Activated naive CD4-positive, alpha-beta T cell (primary cell): ENCODE measurements at places on chromosomes 1 and 21.

GRCh38 chr1:153852170-153852569 lies 70.6 kb downstream of the GATAD2B start:
- no peak for DNase-seq

DNA sequence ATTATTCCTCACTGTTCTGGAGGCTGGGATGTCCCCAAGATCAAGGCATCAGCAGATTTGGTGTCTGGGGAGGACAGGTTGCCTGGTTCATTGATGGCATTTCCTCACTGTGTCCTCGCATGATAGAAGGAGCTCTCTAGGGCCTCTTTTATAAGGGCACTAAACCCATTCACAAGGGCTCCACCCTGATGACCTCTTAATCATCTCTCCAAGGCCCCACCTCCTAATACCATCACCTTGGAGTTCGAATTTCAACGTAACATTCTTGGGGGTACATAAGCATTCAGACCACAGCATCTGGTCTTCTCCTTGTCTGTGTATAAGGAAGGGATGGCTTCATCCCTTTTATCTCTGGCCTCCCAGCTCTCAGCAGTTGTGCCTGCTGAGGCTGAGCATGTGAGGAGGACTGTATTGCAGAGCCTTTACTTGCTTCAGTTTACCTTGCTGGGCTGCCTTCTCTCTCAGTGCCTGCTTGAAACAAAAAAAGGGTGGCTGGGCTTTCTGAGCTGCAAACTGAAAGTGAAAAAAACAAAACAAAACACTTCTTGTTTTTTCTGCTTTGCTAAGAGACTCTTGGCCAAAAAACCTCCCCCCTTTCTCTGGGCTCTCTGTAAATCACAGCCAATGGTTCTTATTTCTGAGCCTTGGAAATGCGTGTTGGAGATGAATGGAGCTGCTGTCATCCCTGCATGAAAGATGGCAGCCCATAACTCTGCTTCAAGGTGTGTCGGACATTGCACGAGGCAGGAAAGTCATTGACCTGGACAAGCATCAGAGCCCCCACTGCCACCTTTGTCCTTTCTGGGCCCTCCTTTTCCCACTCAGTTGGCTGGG lies 75.8 kb downstream of the RHOU start:
- DNase-seq = no peak

DNA sequence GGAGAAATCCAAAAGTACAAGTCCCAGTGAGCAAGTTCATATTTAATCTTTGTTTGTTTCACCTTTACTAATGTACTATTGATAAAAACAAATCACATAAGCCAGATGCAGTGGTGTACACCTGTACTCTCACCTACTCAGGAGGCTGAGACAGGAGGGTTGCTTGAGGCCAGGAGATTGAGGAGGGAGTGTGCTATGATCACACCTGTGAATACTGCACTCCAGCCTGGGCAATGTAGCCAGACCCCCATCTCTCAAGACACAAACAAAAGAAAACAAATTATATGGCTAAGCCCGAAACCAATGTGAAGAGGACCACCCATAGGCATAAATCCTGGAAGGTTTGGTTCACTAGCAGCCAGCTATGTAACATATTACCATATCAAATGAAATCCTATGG lies 9.6 kb upstream of the USP24 start:
- no peak for DNase-seq

DNA sequence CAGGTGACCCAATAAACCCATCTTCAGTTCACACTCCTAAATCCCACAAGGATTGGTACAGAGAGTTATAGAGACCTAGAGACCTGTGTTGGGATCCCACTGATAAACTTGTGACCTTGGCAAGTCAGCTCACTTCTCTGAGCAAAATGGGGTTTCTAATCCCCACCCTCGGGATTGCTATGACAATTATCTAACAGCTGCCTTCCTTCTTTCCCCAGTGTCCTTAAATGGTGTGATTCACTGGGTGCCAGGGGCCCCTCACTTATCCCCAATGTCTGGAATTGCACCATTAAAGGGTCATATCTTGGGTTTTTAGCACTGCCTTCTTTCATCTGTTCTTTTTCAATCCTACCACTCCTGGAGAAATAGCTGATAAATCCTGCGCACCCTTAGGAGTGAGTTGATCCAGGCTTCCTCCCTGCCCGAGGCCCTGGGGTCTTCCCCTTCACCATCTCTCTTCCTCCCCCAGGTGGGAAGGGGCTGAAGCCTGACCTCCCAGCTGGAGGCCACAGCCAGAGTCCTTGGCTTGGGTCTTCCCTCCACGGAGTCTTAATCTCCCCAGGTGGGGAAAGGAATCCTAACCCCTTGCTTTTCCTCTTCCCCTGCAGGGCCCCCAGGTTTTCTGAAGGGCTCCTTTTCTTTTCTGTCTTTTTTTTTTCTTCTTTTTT lies 39.7 kb downstream of the LACTBL1 start:
- no peak for DNase-seq

DNA sequence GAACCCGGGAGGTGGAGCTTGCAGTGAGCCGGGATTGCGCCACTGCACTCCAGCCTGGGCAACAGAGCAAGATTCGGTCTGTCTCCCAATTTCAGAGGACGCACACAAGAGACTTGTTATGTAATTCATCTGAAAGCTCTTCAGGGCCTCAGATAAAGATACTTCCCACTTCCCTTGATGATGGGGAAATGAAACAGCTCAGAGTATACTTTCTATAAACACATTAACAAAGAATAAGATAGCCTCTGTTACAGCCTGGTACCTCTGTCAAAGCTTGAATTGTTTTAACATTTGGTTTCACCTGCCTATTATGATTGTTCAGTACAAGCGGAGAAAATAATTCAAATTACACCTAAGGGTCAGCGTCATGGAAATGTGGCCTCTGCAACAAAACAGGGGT lies 622.9 kb upstream of the ADGRL4 start:
- DNase-seq = no peak

DNA sequence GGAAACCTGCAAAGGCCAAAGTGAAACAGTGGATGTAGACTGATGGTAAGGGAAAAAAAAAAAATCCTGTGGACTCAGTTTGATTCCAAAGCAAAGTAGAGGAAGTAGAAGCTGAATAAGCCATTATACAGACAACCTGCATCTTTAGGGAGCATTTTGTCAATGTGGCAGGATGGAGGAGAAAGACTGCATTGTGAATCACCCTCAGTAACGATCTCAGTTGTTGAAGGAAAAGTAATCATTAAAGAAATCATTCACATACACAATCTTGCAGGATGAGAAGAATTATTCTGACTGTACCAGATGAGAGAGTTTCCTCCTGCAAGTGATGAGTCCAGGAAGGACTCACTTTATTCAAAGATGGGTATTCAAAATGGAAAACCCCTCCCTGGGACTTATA lies 45.1 kb upstream of the TRIM67 start:
- DNase-seq = no peak

DNA sequence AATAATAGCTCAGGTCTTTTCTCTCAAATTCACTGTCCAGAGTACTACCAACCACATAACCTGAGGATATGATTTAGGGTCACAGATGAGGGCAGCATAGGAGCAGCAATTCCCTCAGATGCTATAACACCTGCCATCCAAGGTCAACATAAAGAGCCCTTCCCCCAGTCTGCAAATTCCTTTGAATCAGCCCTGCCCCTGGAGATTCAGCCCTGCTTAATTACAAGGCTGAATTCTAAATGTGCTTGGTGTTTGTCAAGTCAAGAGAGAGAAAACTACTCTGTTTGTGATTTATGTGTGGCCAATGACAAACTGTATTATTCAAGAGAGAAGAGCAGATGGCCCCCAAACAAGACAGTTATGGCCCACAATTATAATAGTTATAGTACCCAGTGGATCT lies 195.7 kb upstream of the ADGRL2 start:
- DNase-seq = no peak

DNA sequence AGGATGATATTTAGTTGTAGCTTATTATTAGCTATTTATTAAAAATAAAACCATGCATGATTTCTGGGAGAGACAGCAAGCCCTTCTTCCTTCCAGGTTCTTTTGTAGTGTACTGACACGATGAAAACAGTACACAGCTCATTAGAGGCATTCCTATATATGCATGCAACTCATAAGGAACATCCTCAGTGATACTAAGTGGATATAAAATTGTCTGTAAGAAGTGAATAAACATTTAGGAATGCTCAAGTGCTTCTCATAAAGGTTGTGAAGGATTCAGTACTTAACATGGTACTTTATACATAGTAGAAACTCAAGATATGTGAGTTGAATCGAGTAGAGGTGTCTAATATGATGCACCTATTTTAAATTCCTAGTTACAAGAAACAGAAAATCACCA lies 287.7 kb downstream of the SDCCAG8 start:
- DNase-seq = no peak

GRCh38 chr1:6041432-6042062 lies 4.1 kb upstream of the KCNAB2 start:
- no peak for DNase-seq

GRCh38 chr1:160163615-160164014 lies 12.2 kb downstream of the ATP1A4 start:
- no peak for DNase-seq

DNA sequence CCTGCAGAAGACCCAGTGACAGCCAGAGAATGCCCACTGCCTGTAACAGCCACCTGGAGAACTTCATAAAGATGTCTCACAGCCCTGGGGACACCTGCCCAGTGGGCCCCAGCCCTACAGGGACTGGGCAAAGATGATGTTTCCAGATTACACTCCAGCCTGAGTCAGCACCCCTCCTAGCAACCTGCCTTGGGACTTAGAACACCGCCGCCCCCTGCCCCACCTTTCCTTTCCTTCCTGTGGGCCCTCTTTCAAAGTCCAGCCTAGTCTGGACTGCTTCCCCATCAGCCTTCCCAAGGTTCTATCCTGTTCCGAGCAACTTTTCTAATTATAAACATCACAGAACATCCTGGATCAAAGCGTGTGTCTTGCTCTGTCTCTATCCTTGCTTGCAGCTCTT lies 14.7 kb upstream of the PINK1 start:
- no peak for DNase-seq

DNA sequence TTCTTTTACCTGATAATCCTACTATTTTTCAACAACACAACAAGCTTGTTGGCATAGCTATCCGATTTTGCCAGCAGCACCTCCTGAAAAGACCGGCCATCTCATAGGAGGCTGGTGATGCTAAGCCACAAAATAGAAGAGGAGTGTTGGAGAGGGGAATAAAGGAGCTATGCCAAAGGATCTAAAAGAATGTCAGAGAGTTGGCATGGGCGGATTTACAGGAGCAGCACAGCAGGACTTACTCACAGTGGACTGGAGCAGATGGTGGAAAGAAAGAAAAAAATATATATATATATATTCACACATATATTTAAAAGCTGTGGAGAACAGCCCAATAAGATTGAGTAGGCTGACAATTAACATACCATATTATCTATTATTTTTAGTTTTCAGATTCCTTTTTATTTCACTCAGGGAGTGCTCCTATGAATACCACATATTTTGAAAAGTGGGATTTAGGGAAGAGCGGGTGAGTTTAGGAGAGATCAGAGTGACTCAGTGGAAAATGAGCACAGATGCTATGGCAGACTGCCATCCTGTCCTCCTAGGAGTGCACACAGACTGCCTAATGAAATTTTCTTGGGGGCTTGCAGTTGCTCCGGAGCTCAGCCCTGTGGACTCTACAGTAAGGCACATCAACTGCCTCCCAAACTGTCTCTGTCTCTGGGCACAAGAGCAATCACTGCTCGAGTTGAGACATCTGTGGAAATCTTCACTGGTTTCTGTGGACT lies 394.4 kb upstream of the CHRM3 start:
- no peak for DNase-seq

DNA sequence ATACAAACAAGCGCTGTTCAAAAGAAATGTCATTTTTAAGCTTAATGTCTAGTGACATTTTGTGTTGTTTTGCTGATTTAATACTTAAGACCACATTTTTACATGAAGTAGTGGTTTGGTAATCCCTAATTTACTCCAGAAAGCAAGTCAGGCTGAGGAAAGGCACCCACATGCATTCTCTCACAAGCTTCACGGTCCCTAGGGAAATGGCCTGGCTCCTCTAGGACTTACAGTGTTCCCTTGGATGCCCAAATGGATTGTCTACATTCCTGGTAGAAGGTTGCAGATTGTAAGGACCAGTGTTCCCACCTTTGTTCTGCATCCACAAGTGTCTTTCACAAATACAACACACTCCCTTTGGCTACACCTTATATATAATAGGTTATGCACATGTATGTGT lies 9.5 kb downstream of the GPSM2 start:
- DNase-seq = no peak

- DNase-seq = no peak
Measured at GRCh38 chr1:60621368-60621851, 461.0 kb upstream of the NFIA start.

DNA sequence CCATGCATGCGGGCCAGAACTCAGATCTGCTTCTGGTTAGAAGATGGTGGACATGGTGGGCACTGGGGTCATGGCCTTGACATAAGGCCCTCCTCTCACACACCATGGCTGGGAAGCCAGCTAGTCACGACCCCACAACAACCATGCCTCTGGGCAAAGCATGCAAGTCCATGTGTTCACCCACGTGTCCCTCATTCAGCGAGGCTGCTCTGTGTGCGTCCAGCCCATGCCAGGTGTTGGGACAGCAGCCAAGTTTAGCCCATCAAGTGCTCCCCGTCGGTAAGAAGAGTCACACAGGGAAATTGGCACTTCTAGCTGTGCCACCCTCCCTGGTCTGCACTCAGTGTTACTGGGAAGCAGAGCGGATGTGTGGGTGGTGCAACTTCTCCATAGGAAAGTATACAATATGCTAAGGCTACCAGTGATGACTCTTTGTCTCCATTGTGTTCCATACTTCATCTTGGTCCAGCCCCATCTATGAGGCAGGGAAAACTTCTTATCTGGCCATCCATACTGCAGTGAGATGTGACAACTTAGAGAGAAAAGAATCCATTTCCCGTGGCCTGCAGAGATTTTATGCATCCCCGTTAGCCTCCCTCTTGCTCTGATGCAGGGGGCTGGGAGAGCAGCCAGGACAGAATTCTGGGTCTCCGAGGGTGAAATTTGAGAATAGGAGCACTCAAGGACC lies 198.0 kb downstream of the GRIK3 start:
- DNase-seq = no peak

DNA sequence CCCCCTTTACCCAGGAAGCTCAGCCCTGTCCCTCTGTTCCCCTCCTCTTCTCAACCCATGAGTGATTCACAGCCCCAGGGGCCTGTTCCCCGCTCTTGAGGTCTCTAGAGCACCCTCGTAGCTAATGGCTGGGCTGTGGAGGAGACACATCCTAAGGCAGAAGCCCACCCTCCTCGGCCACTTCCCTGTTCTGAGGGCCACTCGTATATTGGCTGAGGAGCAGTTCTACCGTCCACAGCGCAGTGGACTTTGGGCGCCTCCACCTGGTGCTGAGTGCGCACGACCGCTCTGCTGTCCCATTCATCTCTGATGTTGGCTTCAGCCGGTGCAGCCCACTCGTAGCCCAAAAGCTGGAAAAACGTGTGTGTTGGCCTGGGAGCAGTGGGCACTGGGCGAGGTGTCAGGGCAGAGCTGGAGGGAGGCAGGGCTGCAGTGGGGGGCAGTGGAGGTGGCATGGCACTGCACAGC lies 24.5 kb upstream of the PKP1 start:
- no peak for DNase-seq

DNA sequence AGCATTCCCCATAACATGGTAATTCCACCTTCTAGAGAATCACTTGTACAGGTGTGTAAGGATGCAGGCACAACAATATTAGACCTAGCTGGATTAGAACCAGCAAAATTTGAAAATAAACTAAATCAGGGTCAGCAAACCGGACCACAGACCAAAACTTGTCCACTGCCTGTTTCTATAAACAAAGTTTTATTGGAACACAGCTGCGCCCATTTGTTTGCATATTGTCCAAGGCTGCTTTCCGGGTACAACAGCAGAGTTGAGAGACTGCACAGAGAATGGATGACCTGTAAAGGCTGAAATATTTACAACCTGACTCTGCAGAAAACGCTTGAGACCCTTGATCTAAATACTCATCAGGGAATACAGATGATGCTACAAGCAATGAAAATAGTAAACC lies 73.6 kb upstream of the SLC45A1 start:
- no peak for DNase-seq

- DNase-seq = no peak
Measured at GRCh38 chr1:147635342-147635741, 35.0 kb downstream of the ACP6 start.
